Stimulated activated CD8-positive, alpha-beta memory T cell treated with anti-CD3 and anti-CD28 coated beads, Interleukin-15, amount 100 ng/mL, for 24 hours (primary cell): ENCODE measurements at places on chromosomes 6 and 20.

- DNase-seq, result no peak
Measured at GRCh38 chr6:161091972-161092701, 100.6 kb downstream of the MAP3K4 start.

DNA sequence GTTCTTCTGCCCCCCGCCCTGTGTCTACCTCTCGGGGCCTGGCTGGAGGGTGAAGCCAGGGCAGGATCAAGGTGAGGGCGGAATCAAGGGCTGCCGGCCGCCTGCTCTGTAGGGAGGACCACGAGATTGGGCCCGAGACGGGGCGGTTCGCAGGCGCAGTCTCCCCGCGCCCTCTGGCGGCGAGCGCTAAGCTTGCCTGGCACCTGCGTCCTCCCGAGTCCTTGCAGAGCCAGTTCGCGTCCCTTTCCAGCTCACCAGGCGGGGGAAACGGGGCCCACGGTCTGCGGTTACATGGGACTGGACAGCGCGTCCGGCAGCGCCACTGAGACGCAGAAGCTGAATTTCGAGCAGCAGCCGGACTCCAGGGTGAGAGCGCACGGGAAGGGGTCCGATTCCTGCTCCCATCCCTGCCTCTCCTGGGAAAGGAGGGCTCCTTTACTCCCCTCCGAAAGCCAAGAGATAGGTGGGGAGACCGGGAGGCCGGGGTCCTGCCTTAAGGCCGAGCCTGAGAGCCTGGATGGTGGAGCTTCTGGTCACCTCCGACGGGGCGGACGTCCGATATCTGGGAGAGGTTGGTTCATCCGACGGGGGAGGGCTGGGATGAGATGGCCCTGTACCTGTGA, 3.6 kb upstream of the MATN4 start:
- DNase-seq, result peak; percentile 57

DNA sequence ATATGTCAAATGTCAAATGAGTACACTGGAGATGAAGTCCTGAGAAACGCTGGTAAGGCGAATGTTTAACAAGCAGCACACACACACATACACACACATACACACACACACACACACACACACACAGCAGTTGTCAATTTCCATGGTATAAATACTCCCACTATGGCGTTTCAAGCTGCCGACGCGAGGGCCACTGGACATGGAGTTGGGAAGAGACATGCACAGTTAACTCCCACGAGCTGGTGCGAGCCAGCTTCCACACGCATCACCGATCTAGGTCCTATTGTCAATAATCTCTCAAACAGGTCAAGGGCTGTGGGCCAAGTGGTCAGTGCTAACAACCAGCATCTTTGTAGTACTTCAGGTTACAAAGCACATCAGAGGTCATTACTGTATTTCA, 58.9 kb downstream of the TRERF1 start:
- DNase-seq, result no peak

DNA sequence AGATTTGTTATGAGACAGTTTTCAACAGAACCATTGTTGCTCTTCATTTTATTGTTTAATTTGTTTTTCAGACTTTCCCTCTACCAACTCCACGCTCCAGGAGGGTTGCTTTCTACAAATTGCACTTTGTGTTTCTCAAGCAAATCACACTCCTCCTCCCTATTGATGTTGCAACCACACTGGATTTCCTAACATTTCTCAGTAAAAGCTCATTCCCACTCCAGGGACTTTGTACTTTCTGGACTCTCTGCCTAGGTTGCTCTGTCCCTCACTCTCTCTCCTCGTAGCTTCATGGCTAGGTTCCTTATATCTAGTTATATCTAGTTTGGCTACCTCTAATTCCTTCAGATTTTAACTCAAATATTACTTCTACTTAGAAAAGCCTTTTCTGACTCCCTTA, 20.3 kb downstream of the PGK2 start:
- no peak for DNase-seq

GRCh38 chr6:18477301-18477941, 90.3 kb downstream of the RNF144B start:
- DNase-seq, result no peak

DNA sequence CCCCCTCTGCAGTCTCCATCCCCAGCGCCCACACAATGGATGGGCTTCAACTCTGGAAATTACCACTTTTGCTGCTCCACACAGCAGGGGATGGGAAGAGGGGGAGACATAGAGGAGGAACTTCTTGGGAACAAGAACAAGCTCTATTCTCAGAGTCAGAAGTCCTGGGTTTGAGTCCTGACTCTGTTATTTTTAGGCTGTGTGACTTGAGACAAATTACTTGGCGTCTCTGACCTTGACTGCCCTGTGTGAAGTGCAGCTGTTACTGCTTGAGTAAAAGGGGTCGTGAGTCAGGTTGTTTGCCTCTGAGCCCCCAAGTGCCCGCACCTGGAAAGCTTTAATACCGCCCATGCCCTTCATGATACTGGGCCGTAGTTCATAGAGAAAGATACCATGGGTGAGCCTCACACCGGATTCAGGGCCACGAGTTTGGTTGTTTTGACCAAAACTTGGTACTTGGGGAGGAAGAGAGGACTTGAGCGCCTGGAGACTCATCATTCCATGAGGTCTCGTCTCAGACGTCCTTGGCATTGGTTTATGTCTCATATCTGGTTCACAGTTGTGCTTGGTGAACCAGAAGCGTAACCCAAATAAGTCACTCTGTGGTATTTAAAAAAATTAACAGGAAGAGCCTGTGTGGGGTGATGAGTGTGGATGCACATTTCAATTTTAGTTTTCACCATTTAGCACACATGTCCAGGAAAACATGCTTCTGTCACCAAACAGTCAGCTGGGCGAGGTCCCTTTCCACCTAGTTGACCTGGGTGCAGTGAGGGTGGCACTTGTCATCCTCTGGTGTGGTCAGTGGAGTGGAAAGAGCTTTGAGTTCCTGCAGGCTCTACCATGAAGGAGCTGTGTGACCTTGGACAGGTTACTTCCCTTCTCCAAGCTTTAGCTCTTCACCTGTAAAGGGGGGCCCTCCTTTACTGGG, 75.6 kb downstream of the CDC5L start:
- DNase-seq, result no peak

- DNase-seq, result no peak
Measured at GRCh38 chr20:658731-659291, 5.8 kb upstream of the SRXN1 start.

- no peak for DNase-seq
Measured at GRCh38 chr6:34661357-34661756, 35.2 kb downstream of the ILRUN start.

- DNase-seq, result no peak
Measured at GRCh38 chr6:143270026-143270425, 180.5 kb downstream of the ADAT2 start.

DNA sequence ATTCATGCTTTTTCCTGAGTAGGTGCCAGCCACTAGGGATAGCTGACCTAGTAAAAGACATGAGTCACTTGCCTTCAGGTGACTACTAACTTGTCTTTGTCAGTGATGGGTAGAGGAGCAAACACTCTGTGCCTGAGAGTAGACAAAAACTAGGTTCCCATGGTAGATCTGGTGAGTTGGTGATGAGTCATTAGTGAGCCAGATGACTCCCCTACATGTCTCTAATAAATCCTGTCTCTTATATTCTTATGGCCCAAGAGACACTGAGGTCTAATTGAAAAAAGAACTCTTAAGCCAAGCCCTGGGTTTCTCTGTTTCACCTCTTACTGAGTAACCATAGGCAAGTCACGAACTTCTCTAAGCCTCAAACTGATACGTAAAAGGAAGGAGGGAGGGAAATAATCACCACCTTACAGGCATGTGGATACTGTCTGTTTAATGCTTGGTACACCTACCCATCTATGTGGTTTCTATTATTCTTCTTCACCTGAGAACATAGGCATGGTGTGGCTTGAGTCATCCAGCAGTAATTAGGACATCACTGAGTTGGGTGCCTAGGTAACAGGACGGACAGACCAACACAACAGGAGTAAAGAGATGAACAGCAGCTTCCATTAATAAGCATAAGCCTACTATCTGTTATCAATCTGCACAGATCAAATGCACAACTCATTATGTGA, 20.3 kb downstream of the TTPAL start:
- DNase-seq, result no peak

- DNase-seq, result no peak
Measured at GRCh38 chr6:27370391-27370790, 18.2 kb upstream of the ZNF391 start.

DNA sequence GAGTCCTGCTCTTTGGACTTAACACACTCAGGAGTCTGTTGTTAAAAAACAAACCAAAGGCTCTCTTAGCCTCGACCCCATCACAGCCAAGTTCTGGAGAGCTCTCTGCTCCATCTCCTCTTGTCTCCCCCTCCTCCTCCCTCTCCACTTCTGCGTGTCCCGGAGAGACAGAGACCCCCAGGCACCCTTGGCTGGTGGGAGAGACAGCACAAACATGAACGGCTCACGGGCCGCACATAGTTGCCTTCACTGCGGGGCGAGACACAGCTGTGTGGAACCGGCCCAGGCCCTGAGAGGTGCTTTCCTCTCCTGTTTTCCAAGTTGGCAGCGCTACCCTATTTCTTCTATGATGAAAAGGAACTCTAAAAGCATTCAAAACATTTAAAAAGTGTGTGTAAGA, 23.3 kb upstream of the MYT1 start:
- DNase-seq, result no peak

DNA sequence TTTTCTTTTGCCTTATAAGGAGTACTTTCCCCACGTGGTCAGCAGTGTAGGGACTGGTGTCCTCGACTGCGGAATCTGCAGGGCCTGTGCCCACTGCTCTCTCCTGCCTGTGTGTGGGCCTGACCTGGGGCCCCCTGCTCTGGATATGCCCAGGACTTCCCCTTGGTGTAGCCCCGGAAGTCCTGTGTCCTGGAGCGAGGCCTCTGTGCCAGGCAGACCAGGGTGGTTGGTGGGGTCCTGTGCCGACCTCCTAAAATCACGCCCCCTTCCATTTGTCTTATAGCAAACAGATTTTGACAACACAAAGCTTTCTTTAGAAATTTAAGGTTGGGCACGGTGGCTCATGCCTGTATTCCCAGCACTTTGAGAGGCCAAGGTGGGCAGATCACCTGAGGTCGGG, 64.2 kb downstream of the DLL1 start:
- no peak for DNase-seq

GRCh38 chr20:58811334-58811733, 39.4 kb downstream of the GNAS-AS1 start:
- DNase-seq, result no peak

GRCh38 chr6:72553531-72554511, 68.0 kb upstream of the KCNQ5 start:
- DNase-seq, result no peak

DNA sequence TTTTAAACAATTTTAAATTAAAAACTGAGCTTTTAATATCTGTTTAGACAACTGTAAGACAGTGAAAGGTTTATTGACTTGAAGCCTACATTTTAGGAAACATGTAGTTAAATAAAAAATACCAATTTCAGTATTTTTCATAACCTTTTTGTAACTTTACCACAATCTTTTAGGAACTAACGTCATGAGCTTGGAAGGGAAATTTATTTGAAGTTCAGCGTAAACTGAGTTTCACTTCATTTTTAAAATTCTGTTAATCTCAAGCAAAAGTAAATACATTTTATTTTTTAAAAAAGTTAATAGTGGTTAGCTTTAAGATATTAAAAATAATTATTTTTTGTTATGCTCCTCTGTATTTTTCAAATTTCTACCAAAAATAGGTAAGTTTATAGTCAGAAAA, 5.5 kb downstream of the CST7 start:
- DNase-seq, result no peak

DNA sequence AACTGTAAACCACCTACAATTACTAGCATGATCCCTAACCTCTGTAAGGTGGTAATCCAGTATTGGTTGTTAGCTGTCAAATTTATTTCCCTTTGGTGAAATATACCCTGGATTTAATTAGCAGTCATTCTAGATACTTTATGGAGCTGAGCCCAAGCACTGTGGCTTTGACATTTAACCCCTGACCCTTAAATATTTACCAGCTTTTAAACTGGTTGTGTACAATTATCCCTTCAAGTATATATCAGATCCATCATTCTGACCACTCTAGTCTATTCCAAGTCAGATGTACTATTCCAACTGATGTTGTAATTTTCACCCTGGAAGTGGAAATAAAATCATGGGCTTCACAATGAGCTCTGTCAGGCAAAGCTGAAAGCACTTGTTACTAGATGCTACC, 229.6 kb downstream of the FOXC1 start:
- no peak for DNase-seq

DNA sequence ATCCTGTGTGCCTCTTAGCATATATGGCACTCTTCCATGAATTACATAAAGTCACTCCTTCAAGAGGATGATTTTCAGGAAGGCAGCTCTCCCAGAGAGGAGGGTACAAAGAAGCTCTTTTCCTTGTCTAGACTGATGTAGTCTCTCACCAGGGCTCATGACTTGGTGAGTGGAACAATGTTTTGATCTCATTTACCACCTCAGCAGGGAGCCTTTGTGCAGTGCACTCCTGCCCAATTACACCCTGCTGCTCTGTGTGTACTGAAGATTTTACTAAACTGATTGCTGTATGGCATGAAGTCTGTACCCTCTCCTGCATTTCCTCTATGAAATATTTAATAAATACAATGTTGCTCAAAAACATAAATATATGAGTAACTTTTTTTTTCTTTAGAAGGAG, 598.3 kb upstream of the HS3ST5 start:
- DNase-seq, result no peak

DNA sequence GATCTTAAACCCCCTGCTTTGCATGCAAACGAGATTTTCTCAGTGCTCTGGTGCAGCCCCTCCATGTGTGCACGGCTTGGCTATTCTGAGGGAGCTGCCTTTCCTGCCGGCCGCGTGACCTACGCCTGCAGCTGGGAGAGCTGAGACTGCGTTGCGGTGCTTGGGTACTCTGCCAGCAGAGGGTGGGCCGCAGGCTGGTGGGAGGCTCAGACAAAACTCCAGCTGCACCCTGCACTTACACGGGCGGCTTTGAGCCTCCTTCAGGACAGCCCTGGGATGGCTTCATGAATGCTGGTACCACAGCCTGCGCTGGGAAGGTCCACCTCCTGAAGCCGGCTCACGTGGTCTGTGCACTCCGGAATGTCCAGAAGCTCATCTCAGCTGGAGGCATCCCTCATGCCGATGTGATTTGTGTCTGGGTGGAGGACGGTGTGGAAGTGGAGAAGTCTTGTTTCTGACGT, 223.7 kb downstream of the DLL1 start:
- DNase-seq, result no peak

GRCh38 chr6:41156001-41156400, 1.9 kb upstream of the TREML1 start:
- DNase-seq, result no peak

GRCh38 chr20:17557675-17558006, 12.2 kb upstream of the DSTN start:
- DNase-seq, result no peak

GRCh38 chr6:99602520-99603420, 3.9 kb upstream of the PRDM13 start:
- DNase-seq, result no peak

GRCh38 chr20:37193821-37194220, 14.5 kb upstream of the MROH8 start:
- DNase-seq, result no peak

GRCh38 chr6:116019428-116019827, 41.3 kb downstream of the FRK start:
- DNase-seq, result no peak

- DNase-seq, result no peak
Measured at GRCh38 chr6:166540631-166541331, 45.7 kb downstream of the RAMACL start.

GRCh38 chr20:32924781-32925180, 66.1 kb downstream of the EFCAB8 start:
- DNase-seq, result no peak
